A549 treated with RU486 at 1 μM for 4 hours (cell line): ENCODE measurements at places on chromosomes 16 and 17. TPM values are rescaled to one million over a fixed set of nuclear protein-coding genes. Genes with fewer than 3 reads are reported as not detected.

Gene PPM1E
- 0.03 to 0.09 TPM (median 0.06 TPM) in 5 replicates for total RNA-seq

Gene GH1
- total RNA-seq = not detected in 5 replicates

Gene PPY
- total RNA-seq = 0.28 TPM in 1 of 5 replicates, not detected in the others

Gene TRAPPC1
- total RNA-seq = 301 to 369 TPM (median 322 TPM) in 5 replicates

Gene NGFR
- total RNA-seq = 0.49 to 0.80 TPM (median 0.67 TPM) in 5 replicates

Gene RHBDF1
- 17.0 to 29.1 TPM (median 25.8 TPM) in 5 replicates for total RNA-seq

Gene RPL13
- 3,368 to 4,411 TPM (median 4,353 TPM) in 5 replicates for total RNA-seq

Gene KRT28
- not detected in 5 replicates for total RNA-seq

Gene SHPK
- 12.0 to 16.6 TPM (median 15.1 TPM) in 5 replicates for total RNA-seq

Gene GPT2
- total RNA-seq = 10.1 to 15.4 TPM (median 13.7 TPM) in 5 replicates

Gene LGALS9C
- total RNA-seq = not detected in 5 replicates

Gene IL21R
- not detected in 5 replicates for total RNA-seq

Gene CSH2
- not detected in 5 replicates for total RNA-seq

Gene ZNF500
- total RNA-seq = 6.6 to 10.1 TPM (median 7.9 TPM) in 5 replicates

Gene BCAR1
- 58.6 to 101 TPM (median 86.6 TPM) in 5 replicates for total RNA-seq

Gene CNTNAP4
- not detected in 5 replicates for total RNA-seq

Gene TBC1D3
- total RNA-seq = not detected in 5 replicates

Gene SMIM5
- 0.32 to 2.4 TPM (median 0.59 TPM) in 5 replicates for total RNA-seq

Gene NHLRC4
- 0.11 to 0.39 TPM (median 0.21 TPM) in 5 replicates for total RNA-seq

Gene CCL22
- 0.06 to 0.08 TPM (median 0.06 TPM) in 3 of 5 replicates, not detected in the others for total RNA-seq

Gene CDYL2
- 0.19 to 1.1 TPM (median 0.56 TPM) in 5 replicates for total RNA-seq

Gene ZNF232
- 4.5 to 5.0 TPM (median 4.6 TPM) in 5 replicates for total RNA-seq

Gene TSPOAP1
- not detected in 5 replicates for total RNA-seq

Gene GAA
- 43.8 to 65.5 TPM (median 53.4 TPM) in 5 replicates for total RNA-seq

Gene RNF43
- total RNA-seq = 0.10 to 0.47 TPM (median 0.32 TPM) in 5 replicates

Gene ORC6
- 44.7 to 53.3 TPM (median 46.6 TPM) in 5 replicates for total RNA-seq

Gene FOXJ1
- 0.19 to 0.42 TPM (median 0.37 TPM) in 5 replicates for total RNA-seq

Gene LYRM1
- 26.9 to 35.5 TPM (median 28.8 TPM) in 5 replicates for total RNA-seq

Gene TRPV3
- total RNA-seq = 0.22 to 0.34 TPM (median 0.31 TPM) in 5 replicates

Gene CYBA
- 204 to 316 TPM (median 278 TPM) in 5 replicates for total RNA-seq

Gene SLC9A5
- total RNA-seq = 0.89 to 1.6 TPM (median 1.4 TPM) in 5 replicates

Gene RAI1
- 30.8 to 40.1 TPM (median 38.4 TPM) in 5 replicates for total RNA-seq

Gene MRPL45
- total RNA-seq = 59.4 to 67.8 TPM (median 61.4 TPM) in 5 replicates

Gene C16orf96
- not detected in 5 replicates for total RNA-seq

Gene C17orf107
- total RNA-seq = 0.15 to 0.35 TPM (median 0.30 TPM) in 5 replicates

Gene C17orf100
- 2.0 to 3.5 TPM (median 3.2 TPM) in 5 replicates for total RNA-seq

Gene SCGB1C2
- not detected in 5 replicates for total RNA-seq

Gene SYT17
- 9.8 to 13.7 TPM (median 10.9 TPM) in 5 replicates for total RNA-seq

Gene INCA1
- total RNA-seq = 1.4 to 3.1 TPM (median 1.6 TPM) in 5 replicates

Gene COG7
- 13.9 to 18.7 TPM (median 17.6 TPM) in 5 replicates for total RNA-seq

Gene UTS2R
- not detected in 5 replicates for total RNA-seq

Gene ALDH3A1
- 783 to 1,160 TPM (median 824 TPM) in 5 replicates for total RNA-seq

Gene RND2
- 0.08 to 0.18 TPM (median 0.13 TPM) in 5 replicates for total RNA-seq

Gene HEATR9
- total RNA-seq = not detected in 5 replicates

Gene GH2
- not detected in 5 replicates for total RNA-seq

Gene DCUN1D3
- total RNA-seq = 4.2 to 5.2 TPM (median 4.4 TPM) in 5 replicates

Gene NPIPB13
- 0.81 to 4.3 TPM (median 2.6 TPM) in 5 replicates for total RNA-seq

Gene TM4SF5
- 0.41 to 1.1 TPM (median 0.82 TPM) in 5 replicates for total RNA-seq

Gene SLC6A4
- total RNA-seq = 0.02 to 0.06 TPM (median 0.06 TPM) in 3 of 5 replicates, not detected in the others

Gene FBXL20
- 6.3 to 8.6 TPM (median 8.1 TPM) in 5 replicates for total RNA-seq

Gene GPR139
- not detected in 5 replicates for total RNA-seq

Gene MT1E
- 0.95 TPM in 1 of 5 replicates, not detected in the others for total RNA-seq
